ENCODE measurements at places on chromosomes 2 and 18. TPM values are rescaled to one million over a fixed set of nuclear protein-coding genes. Genes with fewer than 3 reads are reported as not detected.

ANTXR1 gene
- 29.2 TPM for total RNA-seq

TNFAIP6 gene
- 2.2 TPM for total RNA-seq

NR4A2 gene
- total RNA-seq = 2.8 TPM

POMC gene
- not detected for total RNA-seq

RBM44 gene
- total RNA-seq = 0.18 TPM

NEU4 gene
- not detected for total RNA-seq

DNAJC5G gene
- not detected for total RNA-seq

HPCAL1 gene
- 9.4 TPM for total RNA-seq

SCYGR8 gene
- not detected for total RNA-seq

ASB18 gene
- total RNA-seq = not detected

CD302 gene
- total RNA-seq = 6.1 TPM

AMER3 gene
- total RNA-seq = not detected

DNA sequence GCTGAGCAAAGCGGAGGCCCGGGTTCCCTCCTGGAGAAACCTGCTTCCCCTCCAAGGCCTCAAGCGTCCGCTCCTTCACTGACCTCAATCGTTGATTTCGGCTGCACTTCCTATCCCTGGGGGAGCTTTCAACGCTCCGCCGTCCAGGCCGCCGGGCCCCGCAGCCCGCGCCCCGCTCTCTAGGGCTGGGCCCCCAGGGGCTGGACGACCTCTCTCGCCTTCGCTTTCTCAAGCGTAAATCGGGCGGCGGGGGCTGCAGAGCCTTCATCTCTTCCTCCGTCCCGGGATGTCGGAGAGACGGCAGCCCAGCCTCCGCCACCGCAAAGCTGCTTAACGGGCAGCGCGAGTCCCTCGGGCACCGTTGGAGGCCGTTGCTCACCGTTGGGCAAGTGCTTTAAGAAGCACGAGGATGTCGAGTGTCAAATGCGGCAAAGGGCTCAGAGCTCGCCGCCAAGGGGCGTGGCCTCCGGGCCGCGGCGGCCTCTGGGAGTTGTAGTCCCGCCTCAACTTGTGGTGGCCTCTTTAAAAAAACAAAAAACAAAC, 8.5 kb downstream of the HES6 start:
- DNase-seq = peak; percentile 44

GRCh38 chr2:170155022-170155722, 22.8 kb upstream of the MYO3B start:
- DNase-seq = peak; percentile 60

GRCh38 chr18:63788447-63789096, 13.4 kb downstream of the SERPINB7 start:
- DNase-seq = peak; percentile 96

DNA sequence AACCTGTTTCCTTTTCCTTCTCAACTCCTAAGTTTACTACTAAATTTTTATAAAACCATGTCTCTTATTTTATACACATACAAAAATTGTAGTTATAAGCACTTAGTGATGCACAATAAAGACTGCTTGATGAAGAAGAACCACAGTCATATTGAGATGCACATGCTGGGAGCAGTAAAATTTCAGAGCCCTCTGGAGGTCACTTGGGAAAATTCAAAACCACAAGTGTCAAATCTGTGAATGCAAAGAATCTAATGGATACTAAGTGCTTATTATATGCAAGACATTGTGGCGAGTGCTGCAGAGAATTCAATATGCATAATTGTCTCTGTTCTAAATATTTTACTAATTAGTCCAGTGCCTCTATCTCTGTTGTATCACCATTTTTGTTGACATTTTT, 180.5 kb downstream of the VWC2L start:
- DNase-seq = peak; percentile 12

- DNase-seq = no peak
These were observed 18.2 kb downstream of the ERCC3 start for GRCh38 chr2:127275789-127276188.

GRCh38 chr2:202818321-202818720, 53.2 kb downstream of the ICA1L start:
- no peak for DNase-seq

DNA sequence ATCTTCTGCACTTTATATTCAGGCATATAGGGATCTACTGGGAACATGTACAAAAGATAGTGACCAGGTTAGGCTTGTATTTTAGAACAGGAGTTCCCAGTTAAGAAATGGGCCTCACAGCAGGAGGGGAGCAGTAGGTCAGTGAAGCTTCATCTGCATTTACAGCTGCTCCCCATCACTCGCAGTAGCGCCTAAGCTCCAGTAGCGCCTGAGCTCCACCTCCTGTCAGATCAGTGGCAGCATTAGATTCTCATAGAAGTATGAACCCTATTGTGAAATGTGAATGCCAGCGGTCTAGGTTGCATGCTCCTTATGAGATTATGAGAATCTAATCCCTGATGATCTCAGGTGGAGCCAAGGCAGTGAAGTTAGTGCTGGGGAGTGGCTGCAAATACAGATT, 224.4 kb upstream of the CYRIA start:
- DNase-seq = no peak

DNA sequence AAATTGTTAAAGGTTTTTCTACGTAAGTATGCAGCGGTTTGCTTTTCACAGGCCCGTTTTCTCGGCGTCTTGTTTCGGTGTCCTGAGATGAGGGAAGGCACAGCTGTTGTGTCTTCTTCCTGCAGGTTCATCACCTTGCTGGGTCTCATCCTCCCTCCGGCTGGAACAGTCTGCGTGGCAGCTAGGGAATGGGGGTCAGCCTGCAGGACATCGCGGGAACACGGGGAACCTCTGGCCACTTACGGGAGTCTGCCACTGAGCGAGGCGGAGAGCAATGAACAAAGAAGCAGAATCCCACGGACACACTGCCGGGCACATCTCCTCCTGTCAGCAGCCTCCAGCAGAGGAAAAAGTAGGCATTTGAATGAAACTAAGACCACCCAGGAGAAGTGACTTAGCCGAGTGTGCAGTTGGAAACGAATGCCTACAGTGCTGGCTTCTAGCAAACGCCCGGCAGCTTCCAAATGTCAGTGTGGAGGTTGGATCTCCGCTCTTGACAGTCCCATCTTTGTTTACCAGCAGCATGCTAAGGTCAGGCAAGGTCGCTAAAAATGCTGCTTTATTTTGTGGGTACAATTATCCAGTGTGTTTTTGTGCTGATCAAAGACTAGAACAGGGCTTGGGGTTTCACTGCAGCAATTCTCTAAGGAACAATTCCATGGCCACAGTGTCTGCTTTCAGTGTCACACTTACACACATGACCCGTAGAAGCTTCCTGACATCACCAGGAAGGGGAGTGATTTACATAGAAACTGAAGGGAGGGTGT, 109.8 kb upstream of the SEC11C start:
- no peak for DNase-seq

- DNase-seq = peak; percentile 81
These were observed 1210.4 kb upstream of the ACVR2A start for GRCh38 chr2:146634230-146635097.

- no peak for DNase-seq
These were observed 236.8 kb downstream of the NCKAP5 start for GRCh38 chr2:133331436-133331835.

GRCh38 chr2:99905025-99905424, 237.4 kb downstream of the AFF3 start:
- no peak for DNase-seq

- peak; percentile 68 for DNase-seq
These were observed 254.8 kb downstream of the CDH2 start for GRCh38 chr18:27921904-27922751.

DNA sequence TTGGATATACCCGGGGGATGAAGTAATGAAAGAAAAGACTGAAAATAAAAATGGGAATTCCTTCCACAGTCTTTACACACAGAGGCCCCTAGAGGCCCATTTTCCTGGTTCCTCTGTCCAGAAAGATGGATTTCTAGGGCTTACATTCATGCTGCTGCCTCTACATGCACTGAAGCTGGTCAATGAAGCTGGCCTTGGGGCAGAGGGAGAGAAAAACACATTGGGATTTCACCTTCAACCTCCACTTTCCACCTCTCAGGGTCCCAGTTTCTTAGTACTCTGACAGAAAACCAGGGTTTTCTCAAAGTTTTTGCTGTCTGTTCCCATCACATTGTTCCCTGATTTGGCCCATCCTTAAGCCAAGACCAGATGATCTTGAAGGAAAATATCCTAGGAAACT, 154.6 kb upstream of the ZSWIM2 start:
- no peak for DNase-seq

DNA sequence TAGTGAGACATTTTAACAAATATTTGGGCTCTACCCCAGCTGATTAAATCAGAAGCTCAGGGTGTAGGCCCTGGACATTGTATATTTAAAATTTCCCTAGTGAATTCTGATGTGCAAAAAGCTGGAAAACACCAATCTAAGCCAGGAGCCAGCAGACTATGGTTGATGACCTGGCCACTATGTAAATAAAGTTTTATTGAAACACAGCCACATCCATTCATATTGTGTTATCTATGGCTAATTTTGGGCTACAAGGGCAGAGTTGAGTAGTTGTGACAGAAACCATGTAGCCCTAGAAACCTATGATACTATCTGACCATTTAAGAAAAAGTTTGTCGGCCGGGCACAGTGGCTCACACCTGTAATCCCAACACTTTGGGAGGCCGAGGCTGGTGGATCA, 86.0 kb upstream of the BARD1 start:
- no peak for DNase-seq

GRCh38 chr2:98391581-98392270, 45.5 kb downstream of the CNGA3 start:
- no peak for DNase-seq

DNA sequence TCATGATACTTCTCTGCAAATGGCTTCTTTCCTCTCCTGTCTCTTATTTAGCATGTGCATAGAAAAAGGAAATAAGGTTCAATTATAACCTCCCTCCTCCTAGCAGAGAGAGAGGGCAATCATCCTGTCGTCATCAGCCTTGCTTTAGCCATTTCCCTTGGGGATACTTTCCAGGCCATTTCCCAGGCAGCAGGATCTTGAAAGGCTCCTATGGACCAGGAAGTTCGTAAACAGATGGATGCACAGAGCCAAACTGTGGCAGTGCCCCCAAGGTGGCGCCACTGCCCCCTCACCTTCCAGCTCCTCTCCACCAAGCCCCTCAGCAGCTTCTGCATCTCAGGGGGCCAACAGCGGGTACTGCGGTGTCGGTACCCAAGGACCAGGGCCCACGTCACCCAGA, 157.4 kb downstream of the DTNA start:
- no peak for DNase-seq

DNA sequence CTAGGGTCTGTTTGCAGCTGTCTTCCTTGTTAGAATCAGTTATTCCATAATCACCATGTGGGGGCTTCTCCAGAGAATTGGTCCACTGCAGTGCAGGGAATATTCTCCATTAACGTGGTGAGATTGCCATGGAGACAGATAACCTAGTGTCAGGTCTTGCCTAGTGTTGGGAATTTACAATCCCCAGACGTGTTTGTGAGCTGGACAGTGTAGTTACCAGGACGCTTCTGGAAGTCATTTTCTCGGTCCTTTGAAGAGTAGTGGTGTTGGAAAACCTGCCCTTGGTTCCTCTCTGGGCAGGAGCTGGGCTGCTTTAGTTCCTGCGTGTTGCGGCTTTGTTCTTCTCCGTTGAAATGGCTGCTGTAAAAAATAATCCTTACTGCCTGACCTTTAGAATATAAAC, 68.8 kb upstream of the LYPD6B start:
- no peak for DNase-seq

DNA sequence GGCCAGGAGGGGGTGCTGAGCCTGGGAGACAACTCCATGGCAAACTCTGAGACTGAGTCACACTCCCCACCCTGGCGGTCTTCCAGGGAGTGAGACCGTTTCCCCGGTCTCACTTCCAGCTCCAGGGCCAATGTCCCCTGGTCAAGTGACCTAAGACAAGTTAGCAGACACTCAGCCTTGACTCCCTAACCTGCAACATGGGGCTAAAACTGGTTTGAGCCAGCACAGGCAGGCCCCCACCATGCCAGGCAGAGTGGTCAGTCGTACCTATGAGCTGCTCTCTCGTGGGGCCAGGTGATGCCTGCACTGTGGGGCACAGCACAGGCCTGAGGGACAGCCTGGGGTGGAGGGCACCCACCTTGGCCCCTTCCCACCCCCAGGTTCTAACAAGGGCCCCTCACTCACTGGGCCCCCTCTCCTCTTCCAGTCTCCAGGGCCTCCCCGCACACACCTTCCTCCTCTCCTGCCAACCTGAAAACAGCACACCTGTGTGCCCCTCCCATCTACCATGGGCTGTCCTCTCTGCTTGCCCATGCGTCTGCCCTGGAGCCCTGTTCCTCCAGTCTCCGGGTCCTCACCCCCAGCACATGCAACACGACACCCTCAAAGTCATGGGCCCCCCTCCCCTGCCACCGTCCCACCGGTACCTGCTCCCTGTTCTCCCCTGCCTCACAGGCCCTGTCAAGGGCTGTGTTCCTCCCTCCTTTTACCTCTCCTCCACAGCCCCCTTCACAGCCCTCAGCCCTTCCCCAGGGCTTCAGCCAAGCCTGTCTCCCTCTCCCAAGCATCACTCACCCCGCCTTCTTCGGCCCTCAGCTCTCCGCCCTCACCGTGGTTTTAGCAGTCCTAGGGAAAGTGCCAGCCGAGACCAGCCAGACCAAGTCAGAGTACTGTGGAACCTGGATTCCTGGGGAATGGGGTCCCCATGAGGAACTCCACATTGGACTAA, 1.6 kb downstream of the GPR17 start:
- DNase-seq = peak; percentile 25

GRCh38 chr2:122528958-122529705, 773.7 kb downstream of the TSN start:
- DNase-seq = no peak
